NCI-H1105 (cell line): ENCODE measurements at places on chromosomes 1 and 21.

- no peak for DNase-seq
Measured at GRCh38 chr1:229856009-229856650, 210.9 kb upstream of the GALNT2 start.

DNA sequence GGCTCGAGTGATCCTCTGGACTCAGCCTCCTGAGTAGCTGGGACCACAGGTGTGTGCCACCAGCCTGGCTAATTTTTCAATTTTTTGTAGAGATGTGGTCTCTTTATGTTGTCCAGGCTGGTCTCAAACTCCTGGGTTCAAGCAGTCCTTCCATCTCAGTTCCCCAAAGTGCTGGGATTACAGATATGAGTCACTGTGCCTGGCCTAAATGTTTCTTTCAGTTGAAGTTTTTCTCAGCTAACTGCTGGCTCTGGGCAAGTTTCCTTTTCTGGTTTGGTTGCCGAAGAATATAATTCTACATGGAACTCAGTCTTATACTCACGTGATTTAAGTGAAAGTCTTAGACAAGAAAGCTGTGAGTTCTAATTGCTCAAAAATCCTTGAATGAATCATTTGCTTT lies 57.0 kb downstream of the SASS6 start:
- no peak for DNase-seq

DNA sequence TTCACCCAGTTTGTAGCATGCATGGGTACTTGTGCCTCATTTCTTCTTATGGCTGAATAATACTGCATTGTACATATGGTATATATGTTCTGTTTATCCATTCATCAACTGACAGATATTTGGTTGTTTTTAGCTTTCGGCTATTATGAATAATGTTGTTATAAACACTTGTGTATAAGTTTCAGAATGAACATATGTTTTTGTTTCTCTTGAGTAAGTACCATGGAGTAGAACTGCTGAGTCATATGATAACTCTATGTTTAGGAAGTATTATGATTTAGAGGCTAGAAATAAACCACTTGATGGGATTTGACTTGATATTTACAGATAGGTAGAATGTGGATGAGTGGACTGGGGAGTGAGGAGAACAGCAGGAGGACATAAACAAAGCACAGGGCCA lies 48.6 kb downstream of the WNT2B start:
- DNase-seq = no peak

- no peak for DNase-seq
Measured at GRCh38 chr1:39132505-39133339, 71.8 kb upstream of the MACF1 start.

DNA sequence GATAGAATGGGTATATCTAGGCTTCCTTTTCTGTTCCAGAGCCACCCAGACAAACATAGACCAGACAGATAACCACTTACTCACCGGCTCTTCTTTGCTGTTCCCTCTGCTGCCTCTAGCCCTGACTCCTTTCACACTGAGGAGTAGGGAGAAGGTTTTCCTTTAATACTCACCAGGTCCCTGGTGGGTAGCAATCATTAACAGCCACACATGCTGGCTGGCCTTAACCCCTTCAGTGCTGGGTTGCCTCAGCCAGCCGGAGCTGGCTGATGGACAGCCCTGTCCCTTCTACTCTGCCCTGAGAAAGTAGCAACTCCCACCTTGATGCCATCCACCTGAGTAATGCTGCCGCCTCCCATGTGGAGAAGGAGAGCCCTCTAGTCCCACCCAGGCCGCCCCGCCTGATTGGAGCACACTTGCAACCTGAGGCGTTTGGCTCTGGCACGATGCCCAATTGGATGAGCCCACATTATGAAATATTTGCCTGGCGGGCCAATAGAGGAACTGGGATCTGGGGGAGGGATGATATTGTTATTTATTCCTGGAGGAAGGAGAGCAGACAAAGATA lies 71.6 kb downstream of the PLEKHA6 start:
- no peak for DNase-seq

GRCh38 chr1:166693673-166694297 lies 145.5 kb upstream of the POGK start:
- DNase-seq = no peak

DNA sequence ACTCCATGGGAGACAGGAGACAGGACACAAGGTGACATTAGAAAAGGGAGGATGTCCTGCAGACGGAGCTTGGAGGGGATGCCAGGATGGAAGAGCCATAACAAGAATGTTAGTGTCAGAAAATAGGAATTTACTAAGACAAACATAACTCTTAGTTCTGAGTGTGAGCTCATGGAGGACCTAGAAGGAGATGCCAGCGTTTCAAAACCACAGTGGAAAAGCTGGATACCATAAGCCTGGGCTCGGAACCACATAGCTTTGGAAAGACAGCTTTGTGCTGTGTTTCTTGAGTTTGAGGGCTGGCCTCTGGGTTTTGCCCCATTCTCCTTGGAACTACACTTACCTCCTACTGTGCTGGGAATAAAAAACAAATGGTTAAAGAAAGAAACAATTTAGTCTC lies 128.4 kb downstream of the S1PR1 start:
- no peak for DNase-seq

DNA sequence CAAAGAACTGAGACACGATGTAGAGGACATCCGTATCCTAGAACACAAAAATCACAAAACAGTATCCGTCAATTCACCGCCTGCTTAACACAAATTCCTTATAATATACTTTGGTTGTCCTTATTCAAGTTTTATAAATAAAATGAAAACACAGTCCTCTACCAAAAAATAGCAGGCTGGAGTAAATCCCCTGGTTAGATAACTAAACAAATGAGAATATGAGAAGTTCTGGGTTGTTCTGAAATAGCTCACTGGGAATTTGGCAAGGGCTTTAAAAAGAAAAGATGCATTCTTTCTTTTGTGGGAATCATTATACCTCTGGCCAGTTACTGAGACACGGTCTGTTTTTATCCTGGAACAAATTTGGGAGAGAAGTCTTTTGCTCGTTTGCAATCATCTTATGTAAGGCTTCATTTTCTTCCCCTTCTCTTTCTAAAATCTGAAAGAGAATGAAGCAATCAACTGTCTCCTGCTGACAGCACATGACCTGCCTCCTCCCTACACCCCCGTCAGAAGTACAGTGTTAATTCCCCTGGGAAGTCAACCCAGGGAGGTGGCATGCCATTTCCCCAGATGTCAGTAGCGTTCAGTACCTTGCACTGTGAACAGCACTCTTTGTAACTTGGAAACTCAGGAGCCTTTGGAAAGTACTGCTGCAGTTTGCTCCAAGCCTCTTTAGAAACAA lies 37.1 kb upstream of the RAP1GAP start:
- no peak for DNase-seq

DNA sequence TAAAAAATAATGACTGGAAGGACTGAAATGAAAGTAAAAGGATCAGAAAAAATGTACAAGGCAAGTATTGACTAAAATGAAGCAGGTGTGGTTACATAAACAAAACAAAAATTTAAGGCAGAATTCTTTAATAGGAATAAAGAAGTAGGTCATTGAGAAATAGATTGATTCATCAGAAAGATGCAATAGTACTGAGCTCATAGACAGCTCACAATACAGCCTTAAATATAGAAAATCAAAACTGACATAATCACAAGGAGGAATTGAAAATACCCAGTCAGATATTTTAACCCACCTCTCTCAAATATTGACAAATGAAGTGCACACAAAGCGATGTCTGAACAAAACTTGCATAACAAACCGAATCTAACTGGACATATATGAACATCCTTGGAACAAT lies 366.8 kb upstream of the DPYD start:
- DNase-seq = no peak

GRCh38 chr1:31479811-31480210 lies 66.8 kb downstream of the SERINC2 start:
- DNase-seq = no peak

- DNase-seq = no peak
Measured at GRCh38 chr1:168640836-168641235, 64.4 kb downstream of the XCL1 start.
